ENCODE measurements at places on chromosomes 2 and 18. TPM values are rescaled to one million over a fixed set of nuclear protein-coding genes. Genes with fewer than 3 reads are reported as not detected.

The TM4SF20 gene
- not detected for total RNA-seq

DNA sequence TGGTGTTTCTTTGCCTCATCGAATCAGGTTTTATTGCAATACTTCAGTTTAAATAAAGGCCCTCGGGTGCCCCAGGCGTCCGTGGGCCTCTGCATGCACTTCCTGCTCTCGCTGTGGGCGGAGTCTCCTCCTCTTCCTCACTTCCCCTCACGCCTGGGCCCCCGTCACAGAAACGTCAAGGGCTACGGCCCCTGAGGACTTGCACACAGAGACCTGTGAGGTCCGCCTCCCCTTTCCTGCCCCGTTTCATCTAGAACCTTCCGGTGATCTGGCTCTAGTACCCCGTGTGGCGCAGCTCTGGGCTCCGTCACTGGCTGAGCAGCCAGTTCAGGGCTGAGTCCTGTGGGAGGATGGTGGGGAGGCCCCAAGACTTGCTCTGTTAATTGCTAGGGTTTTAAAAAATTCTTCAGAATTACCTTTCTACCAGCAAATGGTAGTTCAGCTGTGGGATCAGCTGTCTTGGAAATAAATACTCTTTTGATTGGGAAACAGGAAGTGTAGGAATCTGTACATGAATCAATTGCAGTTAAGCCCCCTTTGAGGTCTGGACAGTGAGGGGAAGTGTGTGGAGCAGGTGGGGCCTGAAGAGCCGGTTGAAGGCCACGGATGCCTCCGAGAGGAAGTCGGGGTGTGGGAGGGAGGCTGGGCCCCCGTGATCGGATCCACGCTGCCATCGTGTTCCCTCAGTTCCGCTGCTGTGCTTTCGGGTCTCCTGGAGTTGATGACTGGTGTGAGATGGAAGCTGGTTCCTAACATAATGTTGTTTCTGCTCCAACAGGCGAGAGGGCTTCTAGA is 10.2 kb downstream of the NFATC1 start:
- peak; percentile 71 for DNase-seq

The IL1RL2 gene
- total RNA-seq = 1.1 TPM

GRCh38 chr18:42446195-42446594 is 491.2 kb downstream of the PIK3C3 start:
- DNase-seq = no peak

- peak; percentile 61 for DNase-seq
Measured at GRCh38 chr2:122031544-122032263, 276.3 kb downstream of the TSN start.

The PROM2 gene
- 0.72 TPM for total RNA-seq

GRCh38 chr2:200212862-200213425 is 93.5 kb upstream of the SPATS2L start:
- DNase-seq = no peak

The ACOXL gene
- not detected for total RNA-seq

The CDH2 gene
- 106 TPM for total RNA-seq

DNA sequence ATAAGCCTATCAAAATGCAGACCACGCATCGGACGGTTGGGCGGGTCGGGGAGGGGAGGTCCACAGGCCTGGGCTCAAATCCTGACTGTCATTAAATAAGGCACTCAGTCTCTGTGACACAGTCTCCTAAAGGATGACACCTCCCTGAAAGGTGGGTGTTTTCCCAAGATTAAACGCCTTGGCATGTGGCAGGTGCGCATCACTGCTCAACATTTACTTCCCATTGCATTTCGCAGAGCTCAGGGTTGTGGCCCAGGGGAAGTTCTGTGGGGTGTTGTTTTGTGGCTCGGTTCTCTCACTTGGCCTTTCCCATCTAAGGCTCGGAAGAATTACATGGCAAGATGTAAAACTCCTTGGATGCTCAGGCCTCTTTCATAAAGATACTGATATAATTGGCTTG is 107.4 kb downstream of the NCK2 start:
- no peak for DNase-seq

DNA sequence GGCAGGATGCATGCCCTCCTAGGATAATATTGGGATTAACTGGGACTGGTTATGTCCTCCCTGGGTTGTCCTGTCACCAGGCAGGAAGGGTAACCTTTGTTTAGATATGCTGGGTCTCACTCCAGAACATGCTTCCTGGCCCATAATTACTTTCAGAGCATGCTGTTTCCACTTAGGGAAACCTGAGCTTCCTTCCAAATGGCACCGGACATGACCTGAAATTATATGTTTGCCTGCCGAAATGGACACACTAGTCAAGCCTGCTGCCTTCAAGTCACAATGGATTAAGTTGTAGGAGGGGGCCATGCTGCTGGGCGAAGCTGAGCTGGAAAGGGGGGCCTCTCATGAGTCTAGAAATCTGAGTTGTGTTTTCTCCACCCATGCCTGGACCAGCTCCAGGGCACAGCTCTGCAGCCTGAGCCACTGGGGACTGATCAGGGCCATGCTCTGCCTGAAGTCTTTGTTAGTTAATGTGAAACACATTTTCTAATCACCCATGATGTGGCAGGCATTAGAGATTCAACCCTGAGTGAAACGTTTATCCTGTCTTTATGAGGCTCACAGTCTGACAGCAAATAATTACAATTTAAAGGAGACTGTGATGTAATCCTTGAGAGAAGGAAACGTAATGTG is 273.3 kb downstream of the TNS1 start:
- no peak for DNase-seq

GRCh38 chr2:241945311-241945710 is 75.8 kb downstream of the RTP5 start:
- no peak for DNase-seq

GRCh38 chr2:134639265-134639664 is 79.5 kb downstream of the TMEM163 start:
- DNase-seq = no peak

GRCh38 chr18:75244351-75245313 is 34.0 kb downstream of the TSHZ1 start:
- DNase-seq = no peak

- DNase-seq = no peak
Measured at GRCh38 chr2:5617796-5618195, 74.4 kb upstream of the SOX11 start.

- peak; percentile 32 for DNase-seq
Measured at GRCh38 chr2:86807468-86808275, 17.0 kb upstream of the CD8A start.

DNA sequence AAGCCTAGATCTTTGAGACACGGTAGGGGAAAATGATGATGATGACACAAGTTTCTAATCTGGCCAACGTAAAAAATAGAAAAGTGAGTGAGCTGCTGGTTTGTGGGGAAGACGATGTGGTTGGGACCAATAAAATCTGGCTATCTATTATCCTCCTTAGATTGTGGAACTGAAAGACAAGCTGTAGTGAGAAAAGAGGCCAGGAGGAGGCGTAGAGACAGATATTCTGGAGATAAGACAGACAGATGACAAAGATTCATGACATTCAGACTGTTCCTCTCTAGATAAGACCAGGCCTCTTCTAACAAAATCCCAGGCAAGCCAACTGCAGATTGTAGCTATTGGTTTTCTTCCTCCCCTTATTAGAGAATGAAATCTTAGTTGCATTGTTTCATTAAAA is 376.3 kb upstream of the UBE2E3 start:
- DNase-seq = no peak

The OSR1 gene
- 5.1 TPM for total RNA-seq

GRCh38 chr18:56509656-56510055 is 128.7 kb downstream of the TXNL1 start:
- DNase-seq = no peak

Data from adrenal gland (tissue), 19 donors.